Thyroid gland (tissue), 4 donors: ENCODE measurements at places on chromosomes 6 and 20. TPM values are rescaled to one million over a fixed set of nuclear protein-coding genes. Genes with fewer than 3 reads are reported as not detected.
A peak's percentile ranks its signal among the peaks of the same experiment; 100 is the strongest.

GRCh38 chr6:20678831-20679352 lies 144.6 kb downstream of the CDKAL1 start:
- DNase-seq: no peak

DNA sequence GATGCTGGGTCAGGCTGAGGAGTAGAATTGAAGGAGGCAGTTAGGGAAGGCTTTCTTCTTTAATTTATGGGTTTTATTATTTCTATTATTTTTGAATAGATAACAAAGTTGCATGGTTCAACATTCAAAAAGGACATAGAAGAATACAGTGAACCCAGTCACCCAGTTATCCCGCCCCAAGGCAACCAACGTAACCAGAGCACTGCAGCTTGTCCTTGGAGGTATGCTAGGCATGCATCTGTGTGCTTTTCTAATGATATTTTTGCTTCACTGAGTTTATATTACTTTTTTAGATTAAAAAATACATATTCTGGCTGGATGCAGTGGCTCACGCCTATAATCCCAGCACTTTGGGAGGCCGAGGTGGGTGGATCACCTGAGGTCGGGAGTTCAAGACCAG lies 47.4 kb upstream of the DSN1 start:
- DNase-seq: no peak

DNA sequence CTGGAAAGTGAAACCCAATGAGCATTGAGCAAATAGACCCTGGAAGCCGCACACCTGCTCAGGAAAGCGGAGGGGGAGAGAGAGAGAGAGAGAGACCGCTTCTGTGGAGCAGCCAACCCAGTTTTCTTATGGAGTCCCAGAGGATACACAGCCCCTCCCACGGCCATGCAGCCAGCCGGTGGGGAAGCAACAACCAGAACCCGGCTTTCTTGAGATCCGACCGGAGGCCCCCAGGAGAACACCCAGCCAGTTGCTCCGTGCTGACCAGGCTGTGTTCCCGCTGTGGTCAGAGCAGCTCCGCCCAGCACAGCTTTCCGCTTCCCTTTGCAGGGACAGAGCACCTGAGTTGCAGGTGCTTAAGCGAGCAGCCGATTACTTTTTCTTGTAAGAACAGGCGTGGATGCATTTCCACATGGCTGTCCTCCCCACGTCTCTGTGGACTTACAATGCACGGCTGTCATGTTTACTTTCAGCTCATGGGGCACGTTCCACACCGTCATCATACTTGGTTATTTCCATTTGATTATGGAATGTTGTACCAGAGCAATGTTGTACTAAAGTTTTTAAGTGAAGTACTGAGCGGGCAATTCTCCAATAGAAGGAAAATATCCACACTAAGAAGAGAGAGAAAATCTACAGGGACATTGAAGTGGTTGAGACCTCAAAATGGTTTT lies 381.9 kb downstream of the THBS2 start:
- peak; percentile 40 for DNase-seq

DNA sequence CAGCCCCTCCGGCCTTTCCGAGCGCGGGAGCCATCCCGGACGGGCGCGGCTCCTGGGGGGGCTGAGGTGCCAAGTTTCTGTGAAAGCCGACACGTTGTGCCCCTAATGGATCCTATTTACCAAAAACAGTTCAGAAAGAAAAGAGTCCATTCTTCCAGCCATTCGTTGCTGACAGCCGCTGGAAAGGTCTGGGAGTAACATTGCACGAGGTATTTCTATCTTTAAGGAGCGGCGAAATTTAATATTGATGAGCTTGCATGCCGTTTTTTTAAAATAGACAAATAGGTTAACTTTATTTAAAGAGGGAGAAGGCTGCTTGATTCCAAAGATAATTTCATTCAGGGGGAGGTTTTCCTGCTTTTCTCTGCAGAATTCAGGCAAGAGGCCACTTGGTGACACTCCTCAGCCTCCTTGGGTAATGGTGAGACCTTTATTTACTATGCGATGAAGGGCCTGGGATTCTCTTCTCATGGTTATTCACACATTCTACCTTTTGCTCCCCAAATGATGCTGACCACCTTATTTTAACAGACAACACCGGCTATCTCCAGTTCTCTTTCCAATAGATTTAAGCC lies 988 bp downstream of the TIAM2 start:
- no peak for DNase-seq

Gene RAB22A
- 26.6 TPM for total RNA-seq

GRCh38 chr6:1067346-1067745 lies 244.6 kb upstream of the FOXQ1 start:
- DNase-seq: no peak

GRCh38 chr20:40416274-40416673 lies 272.8 kb downstream of the MAFB start:
- DNase-seq: no peak

- no peak for DNase-seq
Observed at GRCh38 chr6:122143813-122144601, 255.4 kb upstream of the HSF2 start.

DNA sequence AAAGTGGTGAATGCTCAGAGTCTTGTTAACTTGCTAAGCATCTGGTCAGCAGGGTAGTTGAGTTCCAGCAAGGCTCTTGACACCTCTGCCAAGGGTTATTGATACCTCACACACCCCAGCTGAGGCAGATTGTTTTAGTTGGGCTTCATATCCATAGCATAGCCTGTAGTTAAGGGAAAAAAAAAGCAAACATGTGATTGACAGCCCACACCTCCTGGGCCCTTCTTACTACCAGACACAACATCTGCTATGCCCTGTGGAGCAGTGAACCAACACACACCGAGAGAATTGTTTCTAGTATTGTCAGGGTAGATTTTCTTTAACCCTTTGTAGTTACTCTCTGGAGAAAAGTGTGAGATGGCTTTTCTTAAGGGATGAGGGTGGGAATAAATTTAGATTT lies 697.0 kb upstream of the POU3F2 start:
- no peak for DNase-seq

GRCh38 chr6:2215342-2215741 lies 30.1 kb downstream of the GMDS start:
- no peak for DNase-seq

- DNase-seq: no peak
Observed at GRCh38 chr6:142500250-142500786, 198.5 kb downstream of the ADGRG6 start.

DNA sequence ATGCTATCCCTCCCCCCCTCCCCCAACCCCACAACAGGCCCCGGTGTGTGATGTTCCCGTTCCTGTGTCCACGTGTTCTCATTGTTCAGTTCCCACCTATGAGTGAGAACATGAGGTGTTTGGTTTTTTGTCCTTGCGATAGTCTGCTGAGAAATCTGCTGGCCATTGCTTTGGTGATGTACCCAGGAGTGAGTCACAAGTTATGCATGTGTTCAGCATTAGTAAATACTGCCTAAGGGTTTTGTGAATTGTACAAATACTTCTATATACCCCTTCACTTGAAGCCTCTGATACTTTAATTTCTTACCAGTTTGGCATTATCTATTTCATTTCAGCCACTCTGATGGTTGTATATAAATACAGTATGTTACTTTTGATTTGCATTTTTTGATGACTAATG lies 711.3 kb upstream of the GJE1 start:
- no peak for DNase-seq

DNA sequence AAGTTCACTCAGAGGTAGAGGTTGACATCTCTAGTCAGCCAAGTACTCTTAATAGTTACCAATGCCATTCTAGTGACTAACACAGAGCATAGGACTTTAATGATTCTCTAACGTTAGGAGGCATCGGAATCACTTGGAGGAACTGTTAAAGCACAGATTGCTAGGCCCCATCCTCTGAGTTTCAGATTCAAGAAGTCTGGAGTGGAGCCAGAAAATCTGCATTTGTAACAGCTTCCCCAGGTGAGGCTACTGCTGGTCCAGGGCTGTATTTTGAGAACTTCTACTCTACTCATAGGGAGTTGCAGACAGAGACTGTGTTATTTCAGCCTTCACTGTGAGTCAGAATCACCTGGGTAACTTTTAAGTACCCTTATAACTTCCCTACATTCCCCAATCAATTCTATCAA lies 5.7 kb downstream of the LMBRD1 start:
- peak; percentile 40 for DNase-seq

Gene ACTL10
- 3.9 TPM for total RNA-seq

DNA sequence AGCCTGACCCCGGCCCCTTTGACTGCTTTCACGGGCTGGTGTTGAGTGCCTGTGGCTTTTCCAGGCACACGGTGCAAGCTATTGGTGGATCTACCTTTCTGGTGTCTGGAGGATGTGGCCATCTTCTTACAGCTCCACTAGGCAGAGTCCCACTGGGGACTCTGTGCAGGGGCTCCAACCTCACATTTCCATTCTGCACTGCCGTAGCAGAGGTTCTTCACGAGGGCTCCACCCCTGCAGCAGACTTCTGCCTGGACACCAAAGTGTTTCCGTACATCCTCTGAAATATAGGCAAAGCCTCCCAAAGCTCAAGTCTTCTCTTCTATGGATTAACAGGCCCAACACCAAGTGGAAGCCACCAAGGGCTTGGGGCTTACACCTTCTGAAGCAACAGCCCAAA lies 691.5 kb upstream of the POU3F2 start:
- DNase-seq: no peak

- DNase-seq: no peak
Observed at GRCh38 chr20:58571693-58572427, 56.7 kb upstream of the APCDD1L start.

- no peak for DNase-seq
Observed at GRCh38 chr6:89302936-89303335, 12.2 kb downstream of the GABRR2 start.

DNA sequence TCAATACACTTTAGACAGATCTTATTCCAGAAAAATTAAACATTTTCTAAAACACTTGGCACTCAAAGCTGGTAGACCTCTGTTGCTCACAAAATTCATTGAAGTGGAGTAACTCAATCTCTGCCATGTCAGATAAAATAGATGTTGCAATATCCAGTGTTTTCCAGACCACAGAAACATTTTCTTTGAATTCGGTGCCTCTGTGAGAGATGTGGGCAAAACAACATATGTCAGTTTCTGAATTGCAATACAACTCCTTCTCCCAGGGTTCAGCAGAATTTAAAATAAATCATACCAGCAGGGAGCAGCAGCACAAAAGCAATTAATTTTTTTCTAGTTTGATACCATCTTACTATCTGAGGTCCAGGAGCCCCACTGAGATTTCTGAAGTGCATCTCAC lies 11.3 kb upstream of the PKHD1 start:
- DNase-seq: no peak

DNA sequence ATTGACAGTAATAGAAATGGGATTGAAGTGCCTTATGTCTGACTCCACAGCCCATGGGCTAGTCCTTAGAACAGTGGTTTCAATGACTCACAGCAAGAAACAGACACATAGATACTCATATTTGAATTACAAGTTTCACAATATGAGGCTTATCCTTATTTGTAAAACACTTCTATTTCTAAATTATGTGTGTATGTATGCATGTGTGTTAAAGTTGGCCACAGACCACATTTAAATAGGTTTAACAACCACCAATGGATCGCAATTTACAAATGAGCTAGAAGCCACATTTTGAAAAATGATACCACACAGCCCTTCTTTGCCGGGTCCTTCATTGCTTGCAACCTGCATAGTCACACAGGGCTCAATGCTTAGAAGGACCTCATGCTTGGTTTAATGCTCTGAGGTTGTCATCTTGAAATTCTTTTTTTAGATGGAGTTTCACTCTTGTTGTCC lies 157.8 kb upstream of the PREP start:
- DNase-seq: no peak

DNA sequence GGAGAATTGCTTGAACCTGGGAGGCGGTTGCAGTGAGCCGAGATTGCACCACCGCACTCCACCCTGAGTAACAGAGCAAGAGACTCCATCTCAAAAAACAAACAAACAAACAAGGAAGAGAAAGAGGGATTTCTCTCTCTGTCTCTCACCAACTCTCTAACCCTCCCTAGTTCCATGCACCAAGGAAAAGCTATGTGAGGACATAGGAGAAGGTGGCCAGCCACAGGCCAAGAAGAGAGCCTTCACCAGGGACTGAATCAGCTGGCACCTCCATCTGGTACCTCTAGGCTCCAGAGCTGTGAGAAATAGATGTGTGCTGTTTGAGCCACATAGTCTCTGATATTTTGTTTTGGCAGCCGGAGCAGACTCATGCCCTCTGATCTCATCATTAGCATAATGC lies 9.0 kb upstream of the FAM110A start:
- no peak for DNase-seq

DNA sequence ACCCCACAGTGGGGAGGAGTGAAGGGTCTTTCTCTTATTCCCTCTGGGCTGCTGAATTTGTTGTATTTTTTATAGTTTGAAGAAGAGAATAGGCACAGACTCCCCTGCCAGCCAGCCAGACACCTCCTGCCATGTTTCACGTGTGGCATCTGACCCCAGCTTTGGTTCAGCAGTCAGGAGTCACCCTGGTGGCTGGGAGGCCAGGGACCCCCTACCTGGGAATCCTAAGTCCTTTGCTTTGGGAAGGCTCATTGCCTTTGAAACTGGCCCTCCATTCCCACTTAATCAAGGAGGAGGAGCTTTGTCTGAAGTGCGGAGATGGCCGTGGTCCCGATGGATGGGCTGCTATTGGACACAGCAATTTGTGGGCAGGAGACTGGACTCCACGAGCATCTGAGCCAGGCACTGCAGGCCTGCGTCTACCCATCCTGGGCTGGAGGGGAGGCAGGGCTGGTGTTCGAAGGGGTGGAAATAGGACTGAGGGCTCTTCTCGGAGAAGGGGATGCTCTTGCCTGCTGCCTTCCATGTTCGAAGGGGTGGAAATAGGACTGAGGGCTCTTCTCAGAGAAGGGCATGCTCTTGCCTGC lies 196.1 kb downstream of the DLL1 start:
- DNase-seq: no peak

Gene TOMM34
- 18.4 TPM for total RNA-seq

- DNase-seq: no peak
Observed at GRCh38 chr20:50038574-50038991, 55.8 kb downstream of the SNAI1 start.

Gene NKAIN2
- total RNA-seq: 0.11 TPM

DNA sequence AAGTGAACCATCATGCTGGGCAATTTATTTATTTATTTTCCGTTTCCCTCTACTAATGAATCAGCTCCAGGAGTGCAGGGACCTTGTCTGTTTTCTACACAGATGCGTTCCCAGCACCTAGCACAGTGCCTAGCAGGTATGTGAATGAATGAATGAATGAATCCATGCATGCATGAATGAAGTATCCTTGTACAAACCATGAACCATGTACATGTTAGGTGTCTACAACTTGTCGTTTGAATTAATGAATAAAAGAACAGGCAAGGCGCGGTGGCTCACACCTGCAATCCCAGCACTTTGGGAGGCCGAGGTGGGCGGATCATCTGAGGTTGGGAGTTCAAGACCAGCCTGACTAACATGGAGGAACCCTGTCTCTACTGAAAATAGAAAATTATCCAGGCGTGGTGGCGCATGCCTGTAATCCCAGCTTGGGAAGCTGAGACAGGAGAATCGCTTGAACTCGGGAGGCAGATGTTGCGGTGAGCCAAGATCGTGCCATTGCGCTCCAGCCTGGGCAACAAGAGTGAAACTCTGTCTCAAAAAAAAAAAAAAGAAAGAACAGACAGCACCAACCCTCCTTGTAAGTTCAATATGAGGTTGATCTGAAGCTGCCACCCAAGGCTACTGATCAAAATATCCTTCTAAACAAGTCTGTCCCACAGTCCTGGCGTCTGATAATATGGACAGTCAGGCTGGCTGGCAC lies 27.3 kb upstream of the SLC9A8 start:
- no peak for DNase-seq
